ENCODE measurements at places on chromosomes 4 and X.
A peak's percentile ranks its signal among the peaks of the same experiment; 100 is the strongest.

DNA sequence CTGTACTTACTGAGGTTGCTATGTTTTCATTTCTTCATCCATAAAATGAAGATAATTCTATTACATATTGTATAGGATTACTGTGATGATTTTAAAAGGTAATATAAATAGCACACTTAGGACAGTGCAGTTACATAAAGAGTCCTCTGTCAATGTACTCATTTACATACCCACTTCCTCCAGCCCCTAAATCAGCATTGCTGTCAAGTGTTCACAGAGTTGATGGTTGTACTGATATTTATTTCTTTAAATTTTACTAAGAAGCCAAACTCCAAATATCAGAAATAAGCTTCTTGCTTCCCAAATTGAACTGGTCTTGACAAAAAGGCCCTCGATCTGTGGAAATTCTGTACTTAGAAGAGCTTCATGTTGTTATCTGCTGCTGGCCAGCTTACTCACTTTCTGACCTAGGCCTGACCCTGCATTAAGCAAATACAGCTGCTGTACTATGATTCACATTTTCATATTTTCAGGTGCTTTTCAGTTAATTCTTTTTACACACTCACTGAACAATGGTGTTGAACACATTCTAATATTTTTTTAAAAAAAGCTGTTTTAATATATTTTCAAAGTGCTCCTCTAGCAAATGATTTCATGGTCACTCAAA is 259.6 kb downstream of the UNC5C start:
- H3K27me3 ChIP-seq = no peaks in the 10 kb centered on the region
- H3K36me3 ChIP-seq = no peaks in the 10 kb centered on the region
- H3K27ac ChIP-seq = no peak overlapping the region
- no peak overlapping the region for H3K4me3 ChIP-seq
- H3K4me1 ChIP-seq = no peaks in the 10 kb centered on the region

GRCh38 chr4:138540056-138540800 is 298.1 kb upstream of the SLC7A11 start:
- H3K36me3 ChIP-seq = no peaks in the 10 kb centered on the region
- DNase-seq = no peak
- no peaks in the 10 kb centered on the region for H3K27me3 ChIP-seq

GRCh38 chr4:13493793-13494192 is 9.7 kb upstream of the RAB28 start:
- no peak overlapping the region for H3K4me3 ChIP-seq
- no peaks in the 10 kb centered on the region for H3K4me1 ChIP-seq
- DNase-seq = no peak
- no peaks in the 10 kb centered on the region for H3K27me3 ChIP-seq
- no peaks in the 10 kb centered on the region for H3K36me3 ChIP-seq

DNA sequence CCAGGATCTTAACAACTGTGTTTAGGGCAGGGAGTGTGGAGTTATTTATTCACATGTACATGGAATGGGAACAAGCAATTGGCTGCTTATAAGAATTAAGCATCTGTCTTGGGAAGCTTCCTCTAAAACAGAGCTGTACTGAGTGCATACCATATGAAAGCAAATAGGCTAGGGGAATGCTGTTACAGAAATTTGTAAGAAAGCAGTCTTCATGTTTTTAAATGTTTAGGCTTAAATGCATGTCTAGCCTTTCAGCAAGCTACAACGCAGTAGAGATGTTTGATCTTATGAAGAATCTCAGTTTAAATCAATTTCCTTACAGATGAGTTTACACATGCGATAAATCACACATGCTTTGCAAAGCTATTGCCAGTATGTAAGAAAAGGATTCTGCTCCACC is 123.1 kb upstream of the MID1 start:
- H3K27me3 ChIP-seq = no peaks in the 10 kb centered on the region
- no peaks in the 10 kb centered on the region for H3K36me3 ChIP-seq
- no peak overlapping the region for H3K4me3 ChIP-seq
- H3K27ac ChIP-seq = no peak overlapping the region
- DNase-seq = no peak

- H3K27ac ChIP-seq = no peak overlapping the region
- no peak overlapping the region for H3K4me3 ChIP-seq
- H3K4me1 ChIP-seq = no peaks in the 10 kb centered on the region
- DNase-seq = no peak
Observed at GRCh38 chrX:41516999-41517765, 70.0 kb downstream of the NYX start.

GRCh38 chrX:13649838-13650237 is 3.1 kb upstream of the TCEANC start:
- no peak overlapping the region for H3K27ac ChIP-seq
- no peak for DNase-seq
- no peaks in the 10 kb centered on the region for H3K36me3 ChIP-seq
- H3K4me1 ChIP-seq = peaks cover 5% of the 10 kb centered on the region
- H3K4me3 ChIP-seq = no peak overlapping the region

- no peak for DNase-seq
- no peak overlapping the region for H3K4me3 ChIP-seq
Observed at GRCh38 chrX:5870238-5870637, 358.4 kb downstream of the NLGN4X start.

DNA sequence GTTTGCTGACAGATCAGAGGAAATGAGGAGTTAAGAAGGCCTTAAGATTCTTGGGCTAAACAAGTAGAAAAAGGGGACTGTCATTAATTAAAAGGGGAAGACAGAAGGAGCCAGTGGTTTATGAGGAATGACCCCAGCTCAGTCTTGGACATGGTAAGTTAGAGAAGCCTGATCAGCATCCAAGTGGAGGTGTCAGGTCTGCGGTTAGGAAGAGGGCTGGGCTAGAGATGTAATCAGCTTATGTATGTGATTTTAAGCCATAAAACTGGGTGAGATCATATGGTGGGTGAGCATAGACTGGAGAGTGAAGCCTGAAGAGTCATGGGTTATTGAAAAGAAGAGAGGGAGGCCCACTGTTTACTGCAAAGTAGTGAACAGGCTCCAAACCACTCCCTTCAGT is 246.1 kb downstream of the NR3C2 start:
- H3K4me1 ChIP-seq = no peaks in the 10 kb centered on the region
- H3K36me3 ChIP-seq = no peaks in the 10 kb centered on the region
- H3K27me3 ChIP-seq = no peaks in the 10 kb centered on the region
- H3K4me3 ChIP-seq = no peak overlapping the region

- no peaks in the 10 kb centered on the region for H3K4me1 ChIP-seq
- H3K27ac ChIP-seq = no peak overlapping the region
- no peaks in the 10 kb centered on the region for H3K27me3 ChIP-seq
- no peak overlapping the region for H3K4me3 ChIP-seq
- H3K36me3 ChIP-seq = no peaks in the 10 kb centered on the region
Observed at GRCh38 chrX:23136816-23137215, 137.1 kb downstream of the DDX53 start.

- H3K27ac ChIP-seq = no peak overlapping the region
- DNase-seq = no peak
- no peak overlapping the region for H3K4me3 ChIP-seq
- H3K27me3 ChIP-seq = no peaks in the 10 kb centered on the region
Observed at GRCh38 chr4:3827616-3828492, 61.7 kb downstream of the ADRA2C start.

- H3K36me3 ChIP-seq = no peaks in the 10 kb centered on the region
- no peak overlapping the region for H3K27ac ChIP-seq
- no peaks in the 10 kb centered on the region for H3K4me1 ChIP-seq
- H3K27me3 ChIP-seq = no peaks in the 10 kb centered on the region
Observed at GRCh38 chr4:18538121-18538520, 516.6 kb upstream of the LCORL start.

DNA sequence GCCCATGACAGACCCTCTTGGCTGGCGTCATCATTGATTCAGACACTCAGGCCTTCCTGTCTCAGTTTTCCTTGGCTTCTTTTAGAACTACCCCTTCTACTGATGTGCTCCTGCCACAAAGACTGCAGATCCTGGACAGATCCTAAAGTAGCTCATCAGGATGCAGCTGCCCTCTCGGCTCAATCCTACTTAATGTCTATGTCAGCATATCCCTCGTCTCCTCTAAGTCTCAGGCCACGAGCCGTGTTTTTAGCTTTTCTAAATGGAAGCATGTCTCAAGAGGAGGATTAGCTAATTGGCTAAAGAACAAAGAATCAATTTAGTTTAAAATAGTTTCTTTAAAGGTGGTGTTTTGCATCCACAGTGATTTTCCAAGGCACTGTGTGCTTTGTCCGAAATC is 447.7 kb downstream of the STIM2 start:
- DNase-seq = no peak
- no peaks in the 10 kb centered on the region for H3K36me3 ChIP-seq
- no peaks in the 10 kb centered on the region for H3K27me3 ChIP-seq
- H3K4me3 ChIP-seq = no peak overlapping the region

DNA sequence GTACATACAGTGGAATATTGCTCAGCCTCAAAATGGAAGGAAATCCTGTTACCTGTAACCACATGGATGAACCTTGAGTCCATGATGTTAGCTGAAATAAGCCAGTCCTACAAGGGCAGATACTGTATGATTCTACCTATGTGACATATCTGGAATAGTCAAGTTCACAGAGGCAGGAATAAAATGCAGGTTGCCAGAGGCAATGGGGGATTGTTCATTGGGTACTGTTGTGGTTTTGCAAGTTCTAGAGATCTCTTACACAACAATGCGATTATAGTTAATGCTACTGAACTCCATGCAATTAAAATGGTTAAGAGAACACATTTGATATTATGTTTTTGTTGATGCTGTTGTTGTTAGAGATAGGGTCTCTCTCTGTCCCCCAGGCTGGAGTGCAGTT is 74.6 kb downstream of the SHROOM2 start:
- no peak for DNase-seq
- no peaks in the 10 kb centered on the region for H3K36me3 ChIP-seq
- H3K4me1 ChIP-seq = no peaks in the 10 kb centered on the region
- no peak overlapping the region for H3K27ac ChIP-seq

DNA sequence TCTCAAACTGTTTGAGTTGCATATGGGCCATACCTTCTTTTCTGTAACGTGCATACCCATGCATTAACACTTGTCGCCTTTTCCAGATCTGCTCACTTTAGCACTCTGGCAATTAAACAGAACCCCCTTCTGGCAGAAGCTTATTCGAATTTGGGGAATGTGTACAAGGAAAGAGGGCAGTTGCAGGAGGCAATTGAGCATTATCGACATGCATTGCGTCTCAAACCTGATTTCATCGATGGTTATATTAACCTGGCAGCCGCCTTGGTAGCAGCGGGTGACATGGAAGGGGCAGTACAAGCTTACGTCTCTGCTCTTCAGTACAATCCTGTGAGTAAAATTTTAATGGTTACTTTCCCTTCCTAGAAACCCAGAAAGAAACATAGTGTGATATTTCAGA is 4.8 kb downstream of the OGT start:
- no peaks in the 10 kb centered on the region for H3K27me3 ChIP-seq
- no peak overlapping the region for H3K27ac ChIP-seq
- H3K4me3 ChIP-seq = no peak overlapping the region
- DNase-seq = no peak
- peaks cover 16% of the 10 kb centered on the region for H3K36me3 ChIP-seq

DNA sequence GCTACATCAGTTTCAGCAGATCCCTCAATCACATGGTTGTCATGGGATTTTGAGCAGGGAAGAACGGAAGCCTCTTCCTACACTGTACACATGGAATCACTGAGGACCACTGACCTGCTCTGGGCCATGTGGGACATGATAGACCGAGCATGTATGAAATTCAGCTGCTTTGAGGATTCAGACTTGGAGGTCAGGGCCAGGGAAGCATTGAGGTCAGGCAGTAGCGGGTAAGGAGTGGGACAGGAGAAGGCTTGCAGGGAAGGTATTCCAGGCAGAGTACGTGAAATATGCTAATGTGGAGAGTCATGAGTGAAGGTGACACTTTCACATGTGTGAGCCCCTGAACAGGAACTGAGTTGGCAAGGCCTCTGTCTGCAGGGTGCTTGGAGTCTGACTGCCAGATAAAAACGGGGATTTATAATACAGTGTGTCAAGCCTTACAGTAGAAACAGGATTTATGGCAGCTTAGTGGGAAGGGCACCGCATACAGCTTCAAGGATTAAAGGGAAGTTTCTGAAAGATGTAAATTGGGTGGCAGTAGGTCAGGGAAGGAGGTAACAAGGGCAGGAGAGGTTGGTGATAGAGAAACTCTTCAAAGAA is 111.7 kb downstream of the STK32B start:
- no peaks in the 10 kb centered on the region for H3K27me3 ChIP-seq
- no peak overlapping the region for H3K27ac ChIP-seq
- DNase-seq = no peak
- no peaks in the 10 kb centered on the region for H3K4me1 ChIP-seq
- no peak overlapping the region for H3K4me3 ChIP-seq
- no peaks in the 10 kb centered on the region for H3K36me3 ChIP-seq

DNA sequence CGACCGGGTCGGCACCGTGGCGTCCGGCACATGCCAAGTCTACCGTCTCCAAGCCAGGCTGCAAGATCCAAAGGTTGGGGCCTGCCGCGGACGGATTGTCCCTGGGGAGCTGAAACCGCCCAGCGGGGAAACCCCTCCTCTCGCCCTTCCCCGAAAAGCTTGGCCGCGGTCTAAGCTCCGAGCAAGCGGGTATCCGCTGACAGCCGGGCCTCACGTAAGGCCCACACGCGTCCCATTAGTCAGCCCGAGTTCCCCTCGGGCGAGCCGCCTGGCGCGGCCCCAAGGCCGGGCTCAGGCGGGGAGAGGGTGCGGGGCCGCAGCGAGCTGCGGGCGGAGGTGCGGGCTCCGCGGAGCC is 6.8 kb upstream of the BCOR start:
- H3K27ac ChIP-seq = peak overlapping the region; percentile 96
- H3K36me3 ChIP-seq = no peaks in the 10 kb centered on the region
- DNase-seq = no peak
- peak overlapping the region; percentile 71 for H3K4me3 ChIP-seq
- H3K4me1 ChIP-seq = peaks cover 47% of the 10 kb centered on the region
- no peaks in the 10 kb centered on the region for H3K27me3 ChIP-seq

DNA sequence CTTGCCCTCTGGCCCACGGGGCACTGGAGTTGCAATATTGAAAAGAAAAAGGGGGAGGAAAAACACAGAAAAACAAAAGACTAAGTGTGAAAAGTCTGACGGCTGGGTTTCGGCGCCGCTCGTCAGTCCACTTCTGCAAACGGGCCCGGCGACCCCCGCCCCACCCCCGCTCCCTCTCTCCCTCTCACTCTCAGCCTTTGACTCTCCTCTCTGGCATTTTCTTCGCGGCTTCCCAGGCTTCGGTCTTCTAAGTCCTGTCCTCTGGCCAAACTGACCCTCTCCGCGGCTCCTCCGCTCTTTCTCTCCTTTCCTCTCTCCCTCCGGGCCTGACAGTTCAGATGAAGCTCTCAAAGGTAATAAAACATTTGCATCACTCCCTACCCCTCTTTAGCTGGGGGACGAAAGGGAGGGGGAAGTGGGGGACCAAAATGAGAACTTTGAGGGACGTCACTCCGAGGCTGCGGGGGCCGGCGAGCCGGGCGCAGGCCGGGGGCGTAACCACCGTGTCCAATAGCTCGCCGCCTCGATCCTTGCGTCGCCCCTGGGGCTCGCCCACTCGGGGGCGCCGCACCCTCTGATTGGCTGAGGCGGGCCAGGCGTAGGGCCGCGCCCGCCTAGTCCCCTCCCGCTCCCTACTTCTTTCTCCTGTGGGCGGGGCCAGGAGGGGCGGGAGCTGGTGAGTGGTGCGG is at the start of gene NKX6-1:
Gene NKX6-1 (minus strand): TSS at position 358 of the 689 bp plus-strand sequence. CDS start 1,064 bp downstream, outside the sequence.
- peak within 1 kb of the TSS; percentile 71 for H3K4me3 ChIP-seq
- peaks cover 21% of the 10 kb centered on the region for H3K4me1 ChIP-seq
- H3K27me3 ChIP-seq = peaks cover 15% of the 10 kb centered on the region

- H3K4me3 ChIP-seq = no peak overlapping the region
- H3K27ac ChIP-seq = no peak overlapping the region
- H3K36me3 ChIP-seq = no peaks in the 10 kb centered on the region
- no peak for DNase-seq
Observed at GRCh38 chr4:6453688-6453990, 18.8 kb downstream of the PPP2R2C start.

- H3K4me1 ChIP-seq = no peaks in the 10 kb centered on the region
- no peaks in the 10 kb centered on the region for H3K36me3 ChIP-seq
- H3K4me3 ChIP-seq = no peak overlapping the region
- H3K27ac ChIP-seq = no peak overlapping the region
- H3K27me3 ChIP-seq = no peaks in the 10 kb centered on the region
Observed at GRCh38 chrX:101957174-101957573, 25.3 kb upstream of the ZMAT1 start.

Measured in esophagus squamous epithelium (tissue), 5 donors.